ENCODE measurements at places on chromosomes 4 and X.

DNA sequence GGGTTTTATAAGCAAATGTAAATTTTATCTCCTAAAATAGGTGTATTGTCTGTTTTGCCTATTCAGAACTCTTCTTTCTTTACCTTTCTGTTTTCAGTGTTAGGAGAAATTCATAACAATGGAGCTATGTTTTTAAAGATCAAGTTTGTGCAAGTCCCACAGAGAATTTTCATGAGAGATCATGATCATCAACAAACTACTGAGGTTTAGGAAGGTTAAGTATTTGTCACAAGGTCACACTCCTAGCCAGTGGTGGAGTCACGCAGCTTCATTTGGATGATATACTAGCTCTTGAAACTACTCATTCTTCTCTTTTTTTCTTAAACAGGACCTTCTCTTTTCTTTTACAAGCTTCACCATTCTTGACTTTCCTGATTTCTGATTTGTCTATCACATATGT, 892.6 kb upstream of the FRG1 start:
- DNase-seq, result no peak

GRCh38 chrX:41445781-41446358, 1.3 kb upstream of the NYX start:
- no peak for DNase-seq

DNA sequence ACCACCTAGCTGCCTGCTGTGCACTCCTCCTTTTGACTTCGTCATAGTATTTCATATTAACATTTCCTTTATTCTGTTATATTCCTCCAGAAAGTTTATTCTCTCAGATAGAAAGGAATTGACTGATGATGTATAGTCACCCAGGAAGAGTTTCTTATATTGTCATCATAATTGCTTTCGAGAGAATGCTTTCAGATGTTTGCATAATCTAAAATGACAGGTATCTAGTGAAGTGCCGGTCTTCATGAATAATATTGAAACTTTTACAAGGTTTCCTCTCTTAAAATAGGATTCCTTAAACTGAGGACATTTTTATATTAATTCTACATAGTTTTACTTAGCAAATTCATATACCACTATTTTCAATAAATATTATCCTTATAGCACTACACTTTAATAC, 10.1 kb downstream of the SEC24D start:
- no peak for DNase-seq

GRCh38 chr4:130110189-130110588, 1014.2 kb downstream of the C4orf33 start:
- no peak for DNase-seq

DNA sequence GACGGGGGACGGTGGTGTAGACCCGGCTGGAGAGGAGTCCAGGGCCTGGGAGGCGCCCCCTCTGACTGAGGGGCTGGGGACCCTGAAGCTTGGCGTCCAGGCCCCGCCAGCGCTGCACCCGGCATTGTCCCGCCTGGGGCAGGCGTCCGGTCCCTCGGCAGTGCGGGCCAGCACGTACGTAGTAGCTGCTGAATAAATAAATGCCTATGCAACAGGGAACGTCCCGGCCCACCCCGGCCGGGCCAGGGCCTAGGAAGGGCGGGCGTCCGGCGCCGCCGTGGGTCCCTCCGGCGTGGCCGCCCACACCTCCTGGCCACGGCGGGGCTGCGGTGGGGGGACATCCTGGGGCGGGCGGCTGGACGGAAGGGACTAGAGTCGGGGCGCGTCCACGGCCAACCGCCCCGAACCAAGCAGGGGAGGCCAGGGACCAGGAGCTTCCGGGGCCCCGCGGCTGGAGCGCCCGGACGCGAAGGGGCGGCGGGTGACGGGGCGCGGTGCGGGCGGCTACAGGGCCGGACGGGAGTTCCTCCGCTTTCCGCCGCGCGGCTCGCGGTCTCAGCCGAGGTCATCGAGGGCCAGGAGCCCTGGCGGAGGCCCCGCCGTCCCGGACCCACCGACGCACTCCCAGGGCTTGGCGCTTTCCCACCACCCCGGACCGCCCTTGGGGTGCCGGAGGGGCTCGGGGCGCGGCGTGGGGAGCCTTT, 886 bp upstream of the WWC2 start:
- no peak for DNase-seq

- DNase-seq, result no peak
These were observed 61.9 kb downstream of the DCTD start for GRCh38 chr4:182855312-182855711.

DNA sequence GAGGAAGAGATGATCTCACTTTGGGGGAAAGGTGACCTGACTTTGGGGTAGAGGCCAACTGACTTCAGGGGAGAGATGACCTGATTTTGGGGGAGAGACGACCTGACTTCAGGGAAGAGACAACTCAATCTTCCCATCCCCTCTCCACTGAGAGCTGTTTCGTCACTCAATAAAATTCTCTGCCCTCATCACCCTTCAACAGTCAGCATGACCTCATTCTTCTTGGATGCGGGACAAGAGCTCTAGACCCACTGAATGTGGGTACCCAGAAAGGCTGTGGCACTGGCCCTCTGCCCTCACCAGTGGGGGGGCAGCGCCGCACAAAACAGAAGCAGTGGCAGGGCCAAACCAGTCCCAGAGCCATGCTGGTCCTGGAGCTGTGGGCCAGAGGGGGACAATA, 34.6 kb downstream of the ATXN3L start:
- DNase-seq, result no peak

DNA sequence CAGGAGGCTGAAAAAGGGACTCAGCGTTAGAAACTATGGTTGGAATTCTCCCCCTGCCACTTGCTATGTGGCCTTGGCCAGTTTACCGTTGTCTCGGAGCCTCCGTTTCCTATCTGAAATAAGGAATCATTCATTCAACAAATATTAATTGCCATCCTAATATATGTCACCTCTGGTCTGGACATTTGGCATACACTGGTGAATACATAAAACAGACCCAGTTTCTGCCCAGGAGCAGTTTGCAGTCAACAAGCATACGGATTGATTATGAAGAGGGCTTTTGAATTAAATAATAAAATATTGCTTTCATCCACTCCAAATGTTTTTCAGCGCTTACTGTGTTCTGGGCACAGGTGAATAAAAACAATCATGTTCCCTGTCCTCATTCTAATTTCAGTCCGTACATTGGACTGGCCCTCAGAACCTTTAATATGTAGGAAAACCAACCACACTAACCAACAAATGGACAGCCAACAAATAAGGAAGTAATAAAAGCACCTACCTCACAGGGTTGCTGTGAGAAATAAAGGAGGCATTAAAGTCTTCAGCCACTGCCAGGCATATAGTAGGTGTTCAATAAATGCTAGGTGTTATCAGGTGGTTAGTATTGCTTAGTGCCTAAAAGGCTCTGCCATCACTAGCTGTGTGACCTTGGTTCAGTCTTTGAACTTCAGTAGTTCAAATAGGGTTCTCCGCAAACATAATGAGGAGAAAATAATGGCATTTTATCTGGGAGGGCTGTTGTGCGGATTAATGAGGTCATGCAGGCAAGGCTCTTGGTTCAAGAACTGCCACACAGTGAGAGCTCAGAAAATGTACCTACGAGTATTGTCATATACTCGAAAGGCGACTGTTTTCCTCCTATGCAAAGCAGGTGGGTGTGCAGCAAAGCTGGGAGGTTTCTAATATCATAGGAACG, 7.3 kb upstream of the GSX2 start:
- no peak for DNase-seq

DNA sequence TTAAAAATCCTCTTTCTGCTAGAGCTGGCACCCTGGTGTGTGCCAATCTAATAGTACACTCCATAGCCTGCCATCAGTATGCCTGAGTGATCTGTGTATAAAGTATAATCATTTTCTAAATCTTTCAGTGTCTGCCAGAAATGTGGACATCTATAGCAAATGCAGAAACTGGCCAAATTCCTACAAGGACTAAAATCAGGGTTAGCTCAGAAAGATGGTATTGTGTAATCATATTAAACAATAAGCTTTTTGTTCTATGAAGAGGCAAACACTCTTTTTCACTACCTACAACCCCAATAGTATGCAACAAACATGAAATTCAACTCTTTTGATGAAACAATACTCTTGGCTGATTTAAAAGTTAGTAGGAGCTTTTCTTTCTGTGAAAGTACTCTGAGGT, 7.7 kb upstream of the TXLNG start:
- DNase-seq, result no peak

DNA sequence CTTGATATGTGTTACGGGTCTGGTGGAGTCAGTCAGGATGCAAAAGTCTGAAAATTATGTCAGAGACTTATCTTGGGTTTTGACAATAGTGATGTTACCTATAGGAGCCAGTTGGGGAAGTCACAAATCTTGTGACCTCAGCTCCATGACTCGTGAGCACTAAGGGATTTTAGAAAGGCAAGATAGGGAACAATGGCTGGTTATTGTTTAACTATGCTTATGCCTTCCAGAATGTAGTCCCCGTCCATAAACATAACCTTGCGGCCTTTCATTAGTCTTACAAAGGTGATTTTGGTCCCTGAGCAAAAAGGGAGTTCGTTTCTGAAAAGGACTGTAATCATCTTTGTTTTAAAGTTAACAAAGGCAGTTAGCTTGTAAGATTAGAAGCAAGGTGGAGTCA, 23.9 kb upstream of the GATB start:
- DNase-seq, result no peak

GRCh38 chrX:77447653-77448569, 722 bp downstream of the FGF16 start:
- DNase-seq, result no peak

DNA sequence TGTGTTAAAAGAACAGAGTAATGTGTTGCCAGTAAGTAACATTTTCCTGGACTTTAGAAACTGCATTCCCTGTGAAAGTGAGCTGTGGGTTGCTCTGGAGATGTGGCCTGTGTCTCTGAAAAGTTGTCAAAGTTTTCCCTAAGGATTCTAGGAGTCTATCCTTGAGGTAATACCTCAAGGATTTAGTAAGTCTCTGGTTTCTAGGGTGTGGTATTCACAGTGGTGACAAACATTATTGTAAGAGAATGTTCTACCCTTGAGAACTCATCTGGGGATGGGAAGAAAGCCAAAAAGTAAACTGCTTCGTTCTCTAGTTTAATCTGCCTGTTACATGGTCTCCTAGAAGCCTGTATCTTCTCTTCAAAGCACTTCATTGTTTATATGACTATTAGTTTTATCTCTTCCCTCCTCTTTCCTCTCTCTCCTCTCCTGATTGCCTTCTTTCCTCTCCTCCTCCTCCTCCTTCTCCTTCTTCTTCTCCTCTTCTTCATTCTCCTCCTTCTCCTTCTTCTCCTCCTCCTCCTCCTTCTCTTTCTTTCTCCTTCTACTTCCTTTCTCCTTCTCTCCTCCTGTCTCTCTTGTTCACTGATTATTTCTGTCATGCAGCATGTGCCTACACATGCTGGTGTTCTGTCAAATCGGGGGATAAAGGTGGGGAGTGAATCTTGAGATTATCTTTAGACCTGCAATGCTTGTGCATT, 321.3 kb downstream of the PTTG2 start:
- no peak for DNase-seq

GRCh38 chrX:57286507-57287251, at the start of gene FAAH2:
TSS of gene FAAH2 (plus strand) at chrX:57286706. CDS start at chrX:57286826, 120 bp downstream.
- DNase-seq, result peak; percentile 44

GRCh38 chr4:80365928-80366327, 30.4 kb downstream of the CFAP299 start:
- DNase-seq, result peak; percentile 16

GRCh38 chrX:154303476-154303875, 7.9 kb downstream of the TKTL1 start:
- DNase-seq, result no peak

- no peak for DNase-seq
These were observed 32.0 kb downstream of the GPRIN3 start for GRCh38 chr4:89275587-89275986.

DNA sequence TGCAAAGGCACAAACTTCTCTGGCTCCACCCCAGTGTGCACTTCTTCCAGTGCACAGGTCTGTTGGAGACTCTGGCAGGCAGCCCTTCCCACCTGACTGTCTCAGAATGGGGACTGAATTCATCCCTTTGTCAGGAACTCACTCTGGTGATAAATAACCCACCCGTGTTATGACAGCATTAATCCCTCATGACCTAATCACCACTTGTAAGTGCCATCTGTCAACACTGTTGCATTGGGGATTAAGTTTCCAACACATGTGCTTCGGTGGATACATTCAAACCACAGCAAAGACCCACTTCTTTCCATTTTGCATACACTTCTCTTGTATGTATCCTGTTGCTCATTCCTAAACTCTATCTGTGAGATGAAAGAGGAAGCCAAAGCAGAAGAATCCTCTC, 1002.9 kb upstream of the IGFBP7 start:
- no peak for DNase-seq

DNA sequence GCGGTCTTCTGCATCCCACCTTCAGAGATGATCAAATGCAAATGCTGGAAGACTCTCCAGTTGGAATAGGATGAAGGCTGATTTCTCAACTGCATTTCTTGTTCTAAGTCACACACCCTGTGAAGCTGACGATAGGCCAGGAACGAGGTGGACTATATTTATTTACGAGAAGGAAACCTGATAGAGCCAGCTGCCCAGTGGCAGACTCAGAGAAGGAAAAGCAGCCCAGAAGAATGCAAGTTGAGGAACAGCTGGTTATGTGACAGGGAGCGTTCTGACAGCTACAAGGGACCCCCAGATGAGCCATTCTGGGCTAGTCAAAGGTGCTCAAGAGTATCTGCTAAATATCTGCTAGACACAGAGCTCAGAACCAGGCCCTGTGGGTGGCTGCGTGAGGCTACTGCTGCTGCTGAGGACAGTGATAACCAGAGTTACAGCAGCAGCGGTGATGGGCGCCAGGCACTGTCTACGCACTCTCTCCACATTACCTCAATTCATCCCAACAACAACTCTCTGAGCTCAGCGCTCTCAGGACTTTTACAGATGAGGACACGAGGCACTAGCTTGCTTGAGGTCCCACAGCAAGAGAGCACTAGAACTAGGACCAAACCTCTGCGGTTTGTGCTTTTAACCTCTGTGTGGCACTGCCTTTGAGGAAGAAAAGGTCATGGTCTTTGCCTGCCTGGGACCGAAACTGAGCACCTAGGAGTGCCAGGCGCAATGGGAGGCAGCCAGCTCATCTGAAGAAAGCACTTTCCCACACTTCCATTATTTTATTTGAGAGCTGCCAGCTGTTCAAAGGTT, 69.0 kb downstream of the GATB start:
- DNase-seq, result no peak

DNA sequence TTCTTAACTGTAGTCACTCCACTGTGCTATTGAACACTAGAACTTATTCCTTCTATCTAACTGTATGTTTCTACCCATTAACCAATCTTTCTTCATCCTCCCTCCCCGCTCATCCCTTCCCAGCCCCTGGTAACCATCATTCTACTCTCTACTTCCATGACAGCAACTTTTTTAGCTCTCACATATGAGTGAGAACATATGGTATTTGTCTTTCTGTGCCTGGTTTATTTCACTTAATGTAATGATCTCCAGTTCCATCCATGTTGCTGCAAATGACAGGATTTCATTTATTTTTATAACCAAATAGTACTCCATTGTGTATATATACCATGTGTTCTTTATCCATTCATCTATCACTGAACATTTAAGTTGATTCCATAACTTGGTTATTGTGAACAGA, 186.5 kb downstream of the GABRB1 start:
- no peak for DNase-seq

GRCh38 chr4:97152149-97152548, 991.1 kb downstream of the STPG2 start:
- DNase-seq, result no peak

- no peak for DNase-seq
These were observed 2126.4 kb upstream of the TENM3 start for GRCh38 chr4:180116840-180117239.

GRCh38 chrX:114075073-114075673, 508.7 kb upstream of the HTR2C start:
- no peak for DNase-seq
